ENCODE measurements at places on chromosomes 11 and 22.
A peak's percentile ranks its signal among the peaks of the same experiment; 100 is the strongest.

DNA sequence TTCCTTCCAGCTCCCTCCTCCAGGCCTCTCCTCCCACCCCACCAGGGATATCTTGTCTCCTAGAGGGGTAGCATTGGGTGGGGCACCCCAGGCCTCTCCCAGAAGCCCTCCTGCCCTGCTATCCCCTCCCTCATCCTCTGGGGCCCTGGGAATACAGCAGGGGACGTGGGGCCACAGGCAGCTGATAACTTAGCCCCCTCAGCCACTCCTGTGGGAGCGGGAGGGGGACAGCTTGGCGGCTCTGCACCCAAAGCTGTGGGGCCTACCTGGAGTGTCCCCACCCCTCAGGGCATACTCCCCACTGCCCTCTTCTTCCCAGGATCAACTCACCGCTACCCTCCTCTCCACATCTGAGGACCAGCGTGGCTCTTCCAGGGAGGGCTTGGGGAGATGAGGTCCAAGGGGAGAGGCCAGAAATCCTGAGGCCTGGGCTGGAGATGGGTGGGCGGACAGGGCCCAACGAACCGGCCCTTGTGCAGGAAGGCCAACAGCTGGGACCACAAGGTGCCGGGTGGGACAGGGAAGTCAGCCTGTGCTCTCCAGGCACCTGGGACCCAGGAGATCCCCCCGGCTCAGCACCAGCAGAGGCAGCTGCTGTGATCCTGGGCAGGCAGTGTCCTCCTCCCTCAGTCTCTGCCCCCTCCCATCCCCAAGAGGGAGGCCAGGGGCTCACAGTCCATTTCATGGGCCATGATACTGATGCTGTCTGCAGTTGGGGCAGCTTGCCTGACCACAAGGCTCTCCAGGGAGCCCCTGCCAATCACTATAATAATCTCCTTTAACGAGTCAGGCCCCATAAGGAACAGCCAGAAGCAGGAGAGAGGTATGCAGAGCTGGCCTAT, 23.2 kb downstream of the NEAT1 start:
- peak; percentile 49 for DNase-seq

- no peak for DNase-seq
Measured at GRCh38 chr11:65788821-65789220, 2.0 kb downstream of the OVOL1 start.

- no peak for DNase-seq
Measured at GRCh38 chr11:64739871-64740270, 4.1 kb downstream of the RASGRP2 start.

- DNase-seq = no peak
Measured at GRCh38 chr11:35326266-35326879, 93.0 kb downstream of the SLC1A2 start.

DNA sequence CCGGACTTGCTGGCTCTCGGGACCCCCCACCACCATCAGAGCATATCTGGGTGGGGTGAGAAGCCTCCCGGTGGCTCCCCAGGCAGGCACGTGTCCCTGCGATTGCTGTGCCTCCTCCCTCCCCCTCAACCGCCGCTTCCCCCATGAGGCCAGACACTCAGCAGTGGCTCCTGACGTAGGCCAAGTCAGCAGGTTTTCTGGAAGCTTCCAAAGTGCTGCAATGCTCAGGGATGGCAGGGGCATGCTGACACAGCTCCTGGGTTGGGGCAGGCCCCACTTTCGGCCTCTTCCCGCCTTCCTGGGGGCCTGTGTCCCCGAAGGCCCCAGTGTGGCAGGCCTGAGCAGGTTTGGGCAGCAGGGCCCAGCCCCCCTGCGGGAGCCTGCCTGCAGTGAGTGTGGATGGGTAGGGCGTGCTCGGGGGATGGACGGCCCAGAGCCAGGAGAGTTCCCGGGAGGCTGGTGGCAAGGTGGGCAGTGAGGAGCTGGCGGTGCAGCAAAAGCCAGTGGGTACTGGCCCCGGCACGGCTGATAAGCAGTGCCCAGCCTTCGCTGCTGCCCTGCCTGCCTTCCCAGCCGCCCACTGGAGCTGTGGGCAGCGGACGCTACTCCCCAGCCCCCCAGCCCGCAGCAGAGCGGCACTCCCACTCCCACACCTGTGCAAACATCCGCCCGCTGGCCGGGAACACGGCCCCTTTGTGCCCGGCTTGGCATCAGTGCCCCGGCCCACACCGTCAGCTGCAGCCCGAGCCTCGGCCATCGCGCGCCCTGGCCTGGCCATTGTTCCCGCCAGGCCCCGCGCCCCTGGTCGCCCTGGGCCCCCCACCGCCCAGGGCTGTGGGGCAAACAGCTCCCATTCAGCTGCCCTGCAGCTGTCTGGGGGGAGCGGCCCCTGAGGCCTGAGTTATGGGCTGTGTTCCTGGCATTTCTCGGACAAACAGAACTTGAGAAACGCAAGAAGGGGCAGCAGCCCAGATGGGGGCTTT, 125.0 kb downstream of the KCNQ1OT1 start:
- DNase-seq = no peak

All from MCF 10A (cell line).